Tongue (tissue), 3 donors: ENCODE measurements at places on chromosomes 2 and 18. TPM values are rescaled to one million over a fixed set of nuclear protein-coding genes. Genes with fewer than 3 reads are reported as not detected.

GRCh38 chr18:55413474-55413873 lies 174.5 kb downstream of the TCF4 start:
- DNase-seq: no peak

DNA sequence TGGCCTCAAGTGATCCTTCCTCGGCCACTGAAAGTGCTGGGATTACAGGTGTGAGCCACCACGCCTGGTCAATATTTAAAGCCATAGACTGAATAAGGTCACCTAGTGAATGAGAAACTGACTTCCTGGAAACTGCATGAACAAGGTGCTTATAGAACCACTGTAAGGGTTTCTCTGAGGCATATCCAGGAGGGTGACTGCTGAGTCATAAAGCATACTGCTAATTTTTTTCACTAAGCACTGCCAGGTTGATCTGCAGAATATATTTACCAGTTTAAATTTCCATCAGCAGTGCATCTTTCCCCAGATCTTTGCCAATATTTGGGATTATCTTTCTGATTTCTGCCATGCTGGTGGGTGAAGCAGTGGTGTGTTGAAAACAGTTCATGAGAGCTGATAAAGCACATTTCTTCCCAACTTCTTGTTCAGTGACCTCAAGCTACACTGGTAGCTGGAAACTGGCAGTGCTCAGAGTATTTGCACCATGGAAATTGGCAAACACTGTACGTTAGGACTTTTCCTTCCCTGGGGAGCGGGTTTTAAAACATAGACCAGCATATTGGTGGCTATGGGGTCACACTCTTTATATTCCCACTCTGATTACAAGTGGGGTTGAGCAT lies 4.2 kb upstream of the CLIP4 start:
- DNase-seq: no peak

STON1 gene
- 13.4 TPM for total RNA-seq

DHRS9 gene
- total RNA-seq: 1.6 TPM

PLEKHH2 gene
- total RNA-seq: 26.0 TPM

GRCh38 chr2:145599756-145600155 lies 1079.8 kb upstream of the ZEB2 start:
- no peak for DNase-seq

- no peak for DNase-seq
Observed at GRCh38 chr18:55069497-55069896, 110.2 kb upstream of the CCDC68 start.

DPP10 gene
- 2.5 TPM for total RNA-seq
